ENCODE measurements at places on chromosomes 2 and 18. TPM values are rescaled to one million over a fixed set of nuclear protein-coding genes. Genes with fewer than 3 reads are reported as not detected.

The ARHGEF4 gene
- not detected for polyA plus RNA-seq

The ATP6V1C2 gene
- polyA plus RNA-seq = 0.05 TPM

The MROH2A gene
- polyA plus RNA-seq = not detected

The FOXD4L1 gene
- polyA plus RNA-seq = 0.06 TPM

The LHCGR gene
- polyA plus RNA-seq = not detected

The SPOPL gene
- polyA plus RNA-seq = 2.0 TPM
